ENCODE measurements at places on chromosomes 1 and 21.
A peak's percentile ranks its signal among the peaks of the same experiment; 100 is the strongest.

DNA sequence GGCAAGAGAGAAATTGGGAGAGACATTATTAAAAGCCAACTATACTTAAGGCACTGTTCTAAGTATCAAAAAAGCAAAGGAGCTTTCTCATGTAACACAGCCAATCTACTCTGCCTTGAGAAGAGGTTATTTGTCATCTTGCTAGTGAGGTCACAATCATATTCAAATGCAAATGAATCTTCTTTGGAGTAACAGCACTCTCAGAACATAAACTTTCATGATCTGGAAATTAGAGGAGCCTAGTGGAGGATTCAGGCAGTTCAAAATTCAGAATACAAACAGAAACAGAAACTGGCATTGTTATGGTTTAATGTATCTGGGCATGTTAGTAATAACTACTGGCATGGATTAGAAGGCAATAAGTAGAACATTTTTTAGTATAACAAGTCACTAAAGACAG is 57.4 kb downstream of the ARID4B start:
- no peaks in the 10 kb centered on the region for H3K36me3 ChIP-seq
- no peak overlapping the region for H3K4me3 ChIP-seq
- no peaks in the 10 kb centered on the region for H3K27me3 ChIP-seq
- H3K4me1 ChIP-seq: peaks cover 27% of the 10 kb centered on the region
- H3K27ac ChIP-seq: peak overlapping the region; percentile 15

GRCh38 chr1:31788825-31789256 is 24.7 kb upstream of the ADGRB2 start:
- peak overlapping the region; percentile 57 for H3K4me3 ChIP-seq
- H3K27me3 ChIP-seq: no peaks in the 10 kb centered on the region
- H3K4me1 ChIP-seq: peaks cover 4% of the 10 kb centered on the region

DNA sequence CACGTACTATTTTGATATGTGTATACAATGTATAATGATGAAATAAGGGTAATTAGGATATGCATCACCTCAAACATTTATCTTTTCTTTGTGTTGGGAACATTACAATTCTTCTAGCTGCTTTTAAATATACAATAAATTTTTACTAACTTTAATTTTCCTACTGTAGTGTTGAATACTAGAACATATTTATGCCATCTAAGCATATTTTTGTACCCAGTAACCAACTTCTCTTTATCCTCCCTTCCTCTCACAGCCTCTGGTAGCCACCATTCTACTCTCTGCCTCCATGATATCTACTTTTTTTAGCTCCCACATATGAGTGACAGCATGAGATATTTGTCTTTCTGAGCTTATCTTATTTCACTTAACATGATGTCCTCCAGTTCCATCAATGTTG is 468.0 kb downstream of the COL11A1 start:
- no peaks in the 10 kb centered on the region for H3K27me3 ChIP-seq
- H3K4me3 ChIP-seq: no peak overlapping the region
- DNase-seq: no peak

DNA sequence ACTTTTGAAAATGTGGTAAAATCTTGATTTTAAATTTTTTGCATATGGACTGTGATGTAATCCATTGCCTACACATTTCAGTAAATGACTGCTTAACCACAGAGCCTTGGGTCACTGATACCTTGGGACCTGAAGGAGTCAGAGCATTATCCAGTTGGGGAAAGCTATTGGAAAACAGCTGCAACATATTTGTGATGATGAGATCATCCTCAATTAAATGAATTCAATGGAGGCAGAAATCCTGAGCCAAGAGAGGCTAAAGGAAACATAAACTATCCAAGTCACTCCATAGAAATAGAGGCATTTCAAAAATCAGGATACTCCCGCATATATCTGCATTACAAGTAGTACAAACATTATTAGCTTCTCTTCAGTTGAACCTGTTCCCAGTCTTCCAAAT is 99.8 kb upstream of the PRMT6 start:
- no peak overlapping the region for H3K27ac ChIP-seq
- H3K4me3 ChIP-seq: no peak overlapping the region

- H3K27ac ChIP-seq: no peak overlapping the region
- peaks cover 5% of the 10 kb centered on the region for H3K36me3 ChIP-seq
- H3K4me3 ChIP-seq: no peak overlapping the region
- no peaks in the 10 kb centered on the region for H3K27me3 ChIP-seq
Measured at GRCh38 chr1:211959680-211960079, 75.7 kb downstream of the INTS7 start.

Measured in effector memory CD4-positive, alpha-beta T cell (primary cell).